ENCODE measurements at places on chromosomes 2 and 18.

DNA sequence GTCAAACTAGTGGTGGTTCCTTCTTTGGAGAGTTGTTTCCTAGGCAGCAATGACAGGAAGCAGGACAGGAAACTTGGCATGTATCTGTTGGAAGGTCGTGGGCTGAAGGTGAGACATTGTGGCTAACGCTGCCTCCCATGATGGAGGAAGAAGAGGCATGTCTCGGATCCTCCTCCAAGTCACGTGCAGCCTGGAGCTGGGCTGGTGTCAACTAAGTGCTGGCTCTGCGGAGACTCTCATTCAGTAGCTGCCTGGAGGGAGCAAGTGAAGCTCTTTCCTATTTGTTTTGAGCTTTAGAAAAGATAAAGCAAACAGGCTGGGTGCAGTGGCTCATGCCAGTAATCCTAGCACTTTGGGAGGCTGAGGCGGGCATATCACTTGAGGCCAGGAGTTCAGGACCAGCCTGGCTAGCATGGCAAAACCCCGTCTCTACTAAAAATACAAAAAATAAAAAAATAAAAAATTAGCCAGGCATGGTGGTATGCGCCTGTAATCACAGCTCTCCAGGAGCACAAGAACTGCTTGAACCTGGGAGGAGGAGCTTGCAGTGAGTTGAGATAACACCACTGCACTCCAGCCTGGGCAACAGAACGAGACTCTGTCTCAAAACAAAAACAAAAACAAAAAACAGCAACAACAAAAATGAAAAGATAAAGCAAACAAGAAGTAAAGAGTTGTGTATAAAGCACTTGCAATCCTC, 28.2 kb upstream of the INO80C start:
- DNase-seq, result no peak

GRCh38 chr2:157842106-157842879, 33.8 kb downstream of the ACVR1 start:
- no peak for DNase-seq

GRCh38 chr2:56522605-56523089, 338.9 kb downstream of the CCDC85A start:
- no peak for DNase-seq

DNA sequence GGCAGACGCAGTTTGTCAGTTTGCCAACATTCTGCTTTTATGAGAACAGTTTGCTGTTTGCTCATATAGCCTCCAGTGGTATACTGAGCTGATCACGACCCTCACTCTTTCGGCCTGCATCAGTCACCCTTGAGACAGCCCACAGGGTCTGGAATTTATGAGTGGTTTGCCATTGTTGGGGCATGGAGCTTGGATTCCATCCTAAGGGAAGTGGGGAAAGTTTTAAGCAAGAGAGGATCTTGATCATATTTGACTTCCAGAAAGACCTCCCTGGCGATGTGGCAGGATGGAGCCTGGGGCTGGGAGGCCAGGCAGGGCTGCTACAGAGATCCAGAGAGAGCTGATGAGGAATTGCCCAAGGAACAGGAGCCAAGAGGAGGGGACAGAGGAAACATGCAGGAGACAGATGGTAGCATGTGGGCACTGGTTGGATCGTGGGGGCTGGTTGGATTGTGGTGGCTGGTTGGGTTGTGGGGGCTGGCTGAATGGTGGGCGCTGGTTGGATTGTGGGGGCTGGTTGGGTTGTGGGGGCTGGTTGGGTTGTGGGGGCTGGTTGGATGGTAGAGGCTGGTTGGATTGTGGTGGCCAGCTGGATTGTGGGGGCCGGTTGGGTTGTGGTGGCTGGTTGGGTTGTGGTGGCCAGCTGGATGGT, 27.3 kb upstream of the GPR17 start:
- DNase-seq, result no peak

Data from HS-5 (cell line).